DMS79 treated with DMSO at 0.1 percent for 48 hours (cell line): ENCODE measurements at places on chromosomes 7 and 10.

- DNase-seq, result no peak
These were observed 55.1 kb upstream of the PPP2R2D start for GRCh38 chr10:131845505-131846239.

DNA sequence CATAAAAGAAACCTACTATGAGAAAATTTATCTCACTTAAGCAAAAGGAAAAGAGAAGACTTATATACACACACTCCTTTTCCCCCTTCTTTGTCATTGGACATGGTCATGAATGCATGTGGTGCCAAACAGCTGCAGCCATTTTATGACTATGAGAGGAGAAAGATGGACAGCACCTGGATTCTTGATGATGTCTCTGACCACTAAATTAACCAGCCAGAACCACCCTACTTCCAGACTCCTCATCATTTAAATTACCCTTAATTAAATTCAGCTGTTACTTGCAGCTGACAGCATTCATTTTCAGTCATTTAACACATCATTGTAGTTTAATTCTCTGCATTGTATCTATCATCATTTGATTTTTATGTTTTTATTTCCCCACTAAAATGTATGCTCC lies 379.0 kb upstream of the HPS1 start:
- no peak for DNase-seq

GRCh38 chr10:47449102-47449978 lies 34.6 kb downstream of the ANXA8 start:
- no peak for DNase-seq

- no peak for DNase-seq
These were observed 27.9 kb downstream of the LRRC20 start for GRCh38 chr10:70354556-70354955.

- no peak for DNase-seq
These were observed 58.4 kb downstream of the ZNF22 start for GRCh38 chr10:45058992-45059561.

- DNase-seq, result no peak
These were observed 219.3 kb upstream of the GLI3 start for GRCh38 chr7:42456267-42456666.
